ENCODE measurements at places on chromosomes 4 and X.

- no peak for DNase-seq
Observed at GRCh38 chr4:98430708-98431403, 169.7 kb downstream of the RAP1GDS1 start.

- no peak for DNase-seq
Observed at GRCh38 chr4:6360385-6360784, 90.7 kb downstream of the WFS1 start.

DNA sequence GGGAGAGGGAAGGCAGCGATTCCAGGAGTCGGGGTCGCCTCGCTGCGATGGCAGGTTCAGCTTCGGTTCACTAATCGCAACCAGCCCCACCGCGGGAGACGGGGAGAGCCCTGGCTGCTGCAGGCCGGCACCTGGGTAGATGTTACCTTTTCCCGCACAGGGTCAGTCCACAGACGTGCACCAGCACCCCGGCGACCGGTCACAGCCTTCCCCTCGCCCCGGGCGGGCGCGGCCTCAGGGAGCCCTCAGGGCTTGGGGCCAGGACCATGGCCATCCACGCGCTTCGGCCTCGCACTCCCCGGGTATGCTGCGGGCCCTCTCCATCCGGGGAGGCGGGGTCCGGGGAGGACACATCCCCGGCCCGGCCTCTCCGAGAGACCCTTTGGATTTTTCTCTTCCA is 26.1 kb upstream of the EXOC1L start:
- DNase-seq: no peak

DNA sequence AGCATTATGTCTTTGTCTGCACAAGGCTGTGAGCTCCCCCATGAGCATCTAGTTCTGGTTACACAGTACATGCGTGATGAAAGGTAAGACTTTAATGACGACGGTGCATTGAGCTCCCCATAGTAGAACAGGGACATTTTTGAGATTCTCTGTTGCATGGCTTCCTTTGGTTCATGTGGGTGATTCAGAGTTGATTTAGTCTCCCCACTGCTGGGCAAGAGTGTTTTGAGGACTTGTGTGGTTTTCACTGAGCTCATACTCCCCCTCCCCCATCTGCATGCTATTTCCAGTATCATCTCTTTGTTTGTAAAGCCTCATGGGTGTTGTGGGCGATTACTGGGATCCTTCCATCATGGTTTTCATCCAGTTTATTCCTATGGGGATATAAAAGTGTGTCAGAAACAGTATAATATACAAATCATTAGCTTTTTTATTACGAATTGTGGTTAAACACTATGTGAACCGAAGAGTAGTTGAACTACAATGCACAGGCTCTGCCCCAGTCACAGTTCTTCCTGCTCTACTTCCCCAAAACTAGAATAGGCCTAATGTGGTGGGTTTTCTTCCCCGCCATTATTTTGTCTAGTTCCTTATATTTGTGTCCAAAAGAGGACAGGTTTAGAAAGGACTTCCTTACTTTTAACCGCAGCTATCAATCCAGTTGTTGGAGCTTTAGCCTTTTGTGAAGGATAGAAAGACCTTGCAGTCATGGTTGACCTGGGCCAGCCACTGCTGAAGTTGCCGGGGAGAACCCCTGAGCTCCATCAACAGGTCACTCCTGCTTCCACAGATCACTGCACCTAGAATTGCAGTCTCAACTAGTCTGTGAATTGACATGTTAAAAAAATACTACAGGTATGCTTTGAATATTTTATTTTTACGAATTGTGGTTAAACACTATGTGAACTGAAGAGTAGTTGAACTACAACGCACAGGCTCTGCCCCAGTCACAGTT is 30.4 kb downstream of the KIT start:
- DNase-seq: no peak

DNA sequence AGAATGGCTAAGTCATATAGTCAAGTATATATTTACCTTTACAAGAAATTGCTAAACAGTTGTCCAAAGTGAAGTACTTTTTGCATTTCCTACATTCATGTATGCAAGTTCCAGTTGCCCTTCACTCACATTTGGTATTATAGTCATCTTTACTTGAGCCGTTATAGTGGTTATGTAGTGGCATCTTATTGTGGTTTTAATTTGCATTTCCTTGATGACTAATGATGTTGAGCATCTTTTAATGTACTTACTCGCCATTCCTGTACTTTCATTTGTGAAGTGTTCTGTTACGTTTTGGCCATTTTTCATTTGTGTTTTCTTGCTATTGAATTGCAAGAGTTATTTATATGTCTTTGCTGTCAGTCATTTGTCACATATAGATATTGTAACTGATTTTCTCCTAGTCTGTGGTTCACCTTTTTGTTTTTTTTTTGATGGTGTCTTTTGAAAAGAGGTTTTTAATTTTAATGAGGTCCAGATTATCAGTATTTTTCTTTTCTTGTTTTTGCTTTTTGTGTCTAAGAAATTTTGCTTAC is 27.6 kb downstream of the ARFIP1 start:
- no peak for DNase-seq

GRCh38 chr4:150983851-150984250 is 31.2 kb downstream of the LRBA start:
- no peak for DNase-seq

DNA sequence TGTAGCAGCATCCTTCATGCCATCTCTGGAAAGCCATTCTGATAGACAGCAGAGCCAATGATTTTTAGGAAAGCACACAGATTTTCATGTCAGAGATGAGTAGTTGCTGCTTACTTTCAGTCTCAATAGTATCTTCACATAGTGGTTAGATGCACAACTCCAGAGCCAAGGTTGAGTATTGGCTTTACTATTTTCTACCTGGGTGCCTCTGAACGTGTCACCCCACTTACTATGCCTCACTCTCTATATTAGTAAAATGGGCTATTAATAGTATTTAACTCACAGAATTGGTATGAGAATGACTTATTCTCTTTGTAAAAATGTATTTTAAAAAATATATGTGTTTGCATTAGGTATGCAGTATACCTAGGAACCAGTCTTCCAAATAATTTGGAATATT is 108.8 kb upstream of the STIM2 start:
- no peak for DNase-seq

DNA sequence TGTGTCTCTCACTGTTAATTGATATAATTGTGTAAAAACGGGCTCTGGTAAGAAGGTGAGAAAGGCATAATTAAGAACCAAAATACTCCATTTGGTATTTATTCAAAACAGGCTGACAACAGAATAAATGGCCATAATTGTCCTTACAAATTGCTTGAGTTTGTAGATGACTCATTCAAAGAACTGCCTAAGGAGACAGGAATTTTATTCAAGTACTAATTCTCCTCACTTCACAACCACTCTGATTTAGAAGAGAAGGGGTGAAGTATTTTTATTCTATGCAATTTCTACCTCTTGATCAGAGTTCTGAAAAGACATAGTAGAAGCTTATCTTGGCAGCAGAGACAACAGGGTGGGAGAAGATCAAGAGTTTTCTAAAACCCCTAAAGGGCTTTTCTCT is 43.1 kb downstream of the ATP11C start:
- DNase-seq: no peak

GRCh38 chr4:13298655-13299054 is 185.5 kb downstream of the RAB28 start:
- no peak for DNase-seq

DNA sequence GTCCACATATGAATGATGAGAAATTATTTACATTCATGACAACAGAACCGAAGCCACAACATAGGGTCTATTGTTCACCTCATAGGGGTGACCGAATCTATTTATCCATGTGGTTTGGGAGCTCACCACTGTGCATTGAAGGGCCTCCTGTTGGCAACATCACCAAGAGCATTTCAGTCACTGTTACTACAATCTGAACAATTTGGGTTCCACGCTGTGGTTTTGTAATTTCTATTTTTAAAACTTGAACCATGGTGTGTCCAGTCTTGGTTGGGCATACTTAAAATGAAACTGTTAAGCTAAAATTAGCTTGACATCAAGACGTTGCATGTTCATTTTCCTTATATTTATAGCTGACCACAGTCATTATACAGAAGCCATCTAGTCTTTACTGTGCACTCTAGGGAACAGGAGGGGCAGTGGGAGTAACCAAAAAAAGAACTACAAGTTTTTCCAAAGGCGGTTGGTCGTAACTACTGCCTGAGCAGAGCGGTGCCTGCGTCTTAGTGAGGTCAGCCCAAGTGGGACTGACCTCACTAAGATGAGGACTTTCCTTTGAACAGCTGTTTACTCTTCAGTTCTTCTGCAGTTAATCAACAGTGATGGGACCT is 192.1 kb downstream of the SPRY1 start:
- DNase-seq: no peak

DNA sequence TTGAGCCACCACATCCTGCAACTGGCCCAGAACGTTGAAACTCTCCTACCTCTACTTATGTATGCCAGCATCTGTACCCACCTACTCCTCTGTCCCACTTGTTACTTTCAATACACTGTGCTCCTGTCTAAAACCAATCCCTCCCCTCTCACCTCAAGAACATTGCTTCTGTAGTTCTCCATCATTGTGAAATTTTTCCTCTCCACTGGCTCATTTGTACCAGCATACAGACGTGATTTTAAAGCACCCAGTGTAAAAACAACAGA is 25.5 kb upstream of the USO1 start:
- DNase-seq: no peak

- no peak for DNase-seq
Observed at GRCh38 chr4:10983268-10983667, 298.7 kb upstream of the CLNK start.

- DNase-seq: no peak
Observed at GRCh38 chrX:147340947-147341346, 526.4 kb upstream of the CXorf51A start.

- DNase-seq: no peak
Observed at GRCh38 chrX:153387987-153388721, 13.0 kb downstream of the PNMA6E start.

DNA sequence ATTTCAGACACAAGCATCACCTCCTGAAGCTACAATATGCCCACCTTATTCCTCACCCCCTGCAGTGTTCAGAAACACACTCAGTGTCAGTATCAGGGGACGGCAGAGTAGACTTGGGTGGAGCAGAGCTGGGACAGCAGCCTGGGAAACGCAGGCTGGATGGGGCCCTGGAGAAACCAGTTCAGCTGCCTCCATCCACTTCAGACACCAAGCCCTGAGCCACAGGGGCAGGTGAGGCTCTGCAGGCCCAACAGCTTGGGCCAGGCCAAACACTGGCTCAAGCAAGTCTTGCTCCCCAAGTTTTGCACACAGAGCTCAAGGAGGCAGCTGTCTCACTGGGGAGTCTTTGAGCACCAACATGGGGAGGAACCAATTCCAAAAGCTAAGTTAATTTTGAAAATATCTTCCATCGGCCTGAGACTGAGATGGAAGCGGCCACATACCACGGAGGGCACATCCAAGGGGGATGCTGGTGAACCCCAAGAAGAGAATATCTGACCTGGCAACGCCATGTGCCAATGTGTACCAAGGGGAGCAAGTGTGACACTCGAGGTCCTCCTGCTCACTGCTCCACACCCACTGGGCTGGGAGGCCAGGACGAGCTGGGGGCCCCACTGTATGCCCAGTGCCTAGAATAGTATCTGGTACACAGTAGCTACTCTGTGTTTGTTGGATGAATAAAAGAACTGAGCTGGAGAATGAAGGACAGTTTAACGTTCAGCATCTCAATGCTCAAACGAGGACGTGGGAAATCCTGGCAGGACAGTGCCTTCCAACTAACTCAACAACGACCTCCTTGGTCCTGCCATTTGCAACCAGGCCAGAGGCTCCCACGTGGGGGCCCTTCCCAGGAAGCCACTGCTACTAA is 45.6 kb downstream of the PPP2R2C start:
- DNase-seq: no peak

DNA sequence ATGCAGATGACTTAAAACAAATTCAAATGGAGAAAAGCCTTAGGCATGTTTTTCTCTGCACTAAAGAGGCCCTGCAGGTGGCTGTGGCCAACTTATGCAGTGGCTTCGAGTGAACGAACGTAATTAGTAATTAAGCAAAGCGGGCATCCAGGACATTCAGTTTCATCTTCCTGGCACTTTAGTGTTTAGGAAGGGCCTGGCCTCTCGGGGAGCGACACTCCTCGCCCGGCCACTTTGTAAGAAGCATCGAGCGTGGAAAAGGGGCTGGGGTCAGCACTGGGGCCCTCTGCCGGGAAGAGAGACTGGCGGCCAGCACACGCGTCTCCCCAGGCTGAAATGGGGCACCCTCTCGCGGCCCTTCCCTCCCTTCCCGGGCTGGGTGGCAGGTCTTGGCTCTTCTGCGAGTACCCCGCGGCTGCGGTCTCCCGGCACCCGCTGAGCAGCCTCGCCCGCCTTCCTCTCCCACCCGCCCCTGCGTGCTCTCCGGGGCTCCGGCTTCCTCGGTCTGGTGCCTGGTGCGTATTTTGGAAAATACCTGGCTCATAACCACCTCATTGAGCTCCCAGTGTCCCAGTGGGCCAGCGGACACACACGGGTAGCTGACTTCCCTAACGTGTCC is 677 bp upstream of the CYP4V2 start:
- peak; percentile 16 for DNase-seq

GRCh38 chr4:81237791-81238190 is 22.8 kb upstream of the PRKG2 start:
- no peak for DNase-seq

DNA sequence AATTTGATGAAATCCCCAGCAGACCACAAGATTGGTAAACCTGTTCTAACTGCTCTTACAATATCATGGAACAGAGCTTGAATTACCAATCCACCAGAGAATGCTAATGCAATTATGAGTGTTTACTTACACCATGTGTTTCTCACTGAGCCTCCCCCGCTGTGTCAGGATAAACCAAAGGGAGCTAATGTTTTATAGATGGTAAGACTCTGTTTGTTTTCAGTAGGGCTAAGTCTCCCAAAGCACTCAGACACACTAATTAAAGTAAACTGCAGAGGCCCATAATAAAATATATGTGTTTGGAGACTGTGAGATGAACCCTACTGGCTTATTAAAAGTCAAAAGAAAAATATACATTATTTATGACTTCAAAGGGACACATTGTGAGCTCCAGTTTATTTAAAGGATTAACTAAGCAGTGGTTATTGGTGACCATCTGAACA is 261.7 kb upstream of the FAM241A start:
- no peak for DNase-seq

GRCh38 chr4:73684097-73684496 is 56.3 kb upstream of the CXCL8 start:
- DNase-seq: no peak

All from T-helper 17 cell (primary cell).